ENCODE measurements at places on chromosomes 3 and 15. TPM values are rescaled to one million over a fixed set of nuclear protein-coding genes. Genes with fewer than 3 reads are reported as not detected.

SERINC4 gene
- not detected for total RNA-seq

CHST2 gene
- 2.8 TPM for total RNA-seq

GABRA5 gene
- total RNA-seq, result not detected

DNA sequence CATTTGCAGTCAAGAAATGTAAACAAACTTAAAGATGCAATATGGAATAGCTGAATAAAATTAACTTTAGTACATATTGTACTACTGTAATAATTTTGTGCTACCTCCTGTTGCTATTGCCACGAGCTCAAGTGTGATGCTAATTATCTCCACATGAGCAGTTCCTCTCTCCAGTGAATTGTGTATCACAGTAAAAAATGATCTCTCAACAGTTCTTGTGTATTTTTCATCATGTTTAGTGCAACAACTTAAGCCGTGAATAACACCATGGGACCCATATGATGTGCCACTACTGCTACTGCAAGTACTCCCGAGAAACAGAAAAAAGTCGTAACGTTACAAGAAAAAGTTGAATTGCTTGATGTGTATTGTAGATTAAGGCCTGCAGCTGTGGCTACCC, 12.4 kb downstream of the RIOX2 start:
- DNase-seq, result no peak

DNA sequence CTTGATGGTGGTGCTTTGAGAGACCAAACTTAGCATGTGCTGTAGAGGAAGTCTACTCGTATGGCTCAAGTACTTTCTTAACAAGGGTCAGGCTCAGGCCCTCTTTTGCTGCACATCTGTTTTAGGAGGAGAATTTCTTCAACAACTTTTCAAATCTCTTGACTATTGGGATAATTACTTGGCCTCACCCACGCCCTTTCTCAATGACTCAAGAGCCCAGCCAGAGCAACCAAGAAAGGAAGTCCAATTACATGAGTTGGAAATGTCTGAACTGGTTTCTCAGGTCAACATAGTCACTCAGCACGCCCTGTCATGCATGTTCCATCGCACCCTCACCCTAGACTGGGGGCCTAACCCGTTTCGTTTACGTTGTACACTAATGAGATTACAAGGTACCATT, 44.8 kb upstream of the UMPS start:
- DNase-seq, result no peak

- no peak for DNase-seq
Observed at GRCh38 chr15:90231028-90232017, 2.4 kb downstream of the CIB1 start.

DNA sequence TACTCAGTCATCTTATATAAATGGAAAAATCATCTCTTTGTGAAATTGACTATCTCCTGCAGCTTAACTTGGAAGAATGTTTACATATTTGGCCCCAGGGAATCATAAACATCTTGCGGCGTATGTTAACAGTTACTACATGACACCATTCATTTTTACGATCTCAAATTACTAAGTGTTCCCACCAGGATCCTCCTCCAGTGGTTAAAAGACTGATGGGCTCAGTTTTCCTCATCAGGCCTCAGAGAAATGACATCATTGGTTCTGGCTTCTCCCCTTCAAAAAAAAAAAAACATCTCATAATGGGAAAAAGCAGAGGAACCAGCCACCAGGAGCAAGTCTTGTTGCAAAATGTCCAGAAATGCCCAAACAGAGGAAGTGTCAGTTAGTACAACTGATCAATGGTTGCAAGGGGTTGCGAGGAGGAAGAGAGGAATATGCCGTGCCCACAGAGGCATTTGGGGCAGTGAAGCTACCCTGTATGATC, 70.5 kb upstream of the LIPC start:
- peak; percentile 86 for DNase-seq

- no peak for DNase-seq
Observed at GRCh38 chr15:57143511-57144078, 225.2 kb downstream of the TCF12 start.

DNA sequence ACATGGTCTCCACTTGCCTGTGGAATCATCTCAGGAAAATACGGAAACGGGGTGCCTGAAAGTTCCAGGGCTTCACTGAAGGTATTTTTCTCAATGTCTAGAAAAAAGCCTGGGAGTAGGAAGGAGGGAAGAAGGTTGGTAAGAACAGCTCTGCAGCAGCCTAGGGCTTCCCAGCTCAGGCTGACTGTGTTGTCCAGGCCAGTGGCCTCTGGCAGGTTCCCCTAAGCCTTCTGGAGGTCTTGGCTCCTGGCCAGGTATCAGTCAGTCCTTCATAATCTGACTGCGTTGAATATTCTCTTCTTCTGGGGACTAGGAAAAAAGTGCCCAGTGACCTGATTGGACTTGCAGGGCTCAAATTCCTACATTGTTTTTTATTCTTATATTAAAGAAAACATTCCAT, 38.6 kb downstream of the SSR3 start:
- no peak for DNase-seq

CFAP20DC gene
- not detected for total RNA-seq

DNA sequence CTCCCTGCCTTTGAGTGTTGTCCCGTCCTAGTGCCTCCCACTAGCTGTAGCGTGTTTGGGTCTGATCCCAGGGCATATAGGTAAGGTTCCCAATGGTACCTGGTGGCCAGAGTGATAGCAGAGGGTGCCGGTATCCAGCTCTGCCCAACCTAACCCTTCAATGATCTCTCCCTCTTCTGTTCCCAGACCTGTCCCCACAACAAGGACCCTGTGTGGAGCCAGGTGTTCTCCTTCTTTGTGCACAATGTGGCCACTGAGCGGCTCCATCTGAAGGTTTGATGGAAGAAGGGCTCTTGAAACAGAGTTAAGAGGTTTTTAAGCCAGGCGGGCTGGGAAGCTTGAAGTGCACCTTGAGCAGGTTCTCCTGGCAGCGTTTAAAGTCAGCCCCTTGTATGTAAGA, 35.5 kb downstream of the ESYT3 start:
- DNase-seq, result no peak

FEZF2 gene
- not detected for total RNA-seq

C15orf62 gene
- 0.05 TPM for total RNA-seq

GRCh38 chr15:83144771-83145170, 37.3 kb downstream of the TM6SF1 start:
- DNase-seq, result no peak

DNA sequence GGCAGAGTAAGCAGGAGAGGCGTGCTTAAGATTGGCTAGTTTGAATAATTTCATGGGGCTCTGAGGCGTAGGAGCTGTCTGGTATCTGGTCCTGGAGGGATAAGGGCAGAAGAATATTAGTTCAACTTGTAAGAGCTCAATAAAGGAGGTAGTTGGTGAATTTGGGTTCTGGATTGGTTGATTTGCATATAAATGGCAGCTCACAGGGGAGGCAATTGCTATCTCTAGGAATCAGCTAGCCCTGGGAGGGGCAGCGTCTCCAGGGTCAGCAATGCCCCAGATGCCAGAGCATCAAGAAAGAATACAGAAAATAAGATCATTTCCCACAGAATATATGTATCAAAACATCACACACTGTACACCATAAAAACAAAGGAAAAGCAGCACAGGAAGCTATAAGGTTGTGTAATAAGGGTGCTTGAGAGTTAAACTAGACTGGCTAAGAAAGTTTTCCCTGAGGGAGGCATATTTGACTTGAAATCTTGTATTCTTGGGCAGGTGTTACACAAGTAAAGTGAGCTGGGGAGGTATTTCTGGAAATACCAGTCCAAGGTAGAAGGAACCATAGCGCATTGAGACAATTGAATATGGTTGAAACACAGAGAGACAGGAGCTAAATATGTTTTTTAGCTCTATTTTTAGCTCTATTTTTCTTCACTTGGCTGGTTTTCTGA, 6.1 kb downstream of the MOBP start:
- DNase-seq, result no peak

GRCh38 chr15:49673861-49674260, 53.0 kb downstream of the DTWD1 start:
- DNase-seq, result peak; percentile 25

DNA sequence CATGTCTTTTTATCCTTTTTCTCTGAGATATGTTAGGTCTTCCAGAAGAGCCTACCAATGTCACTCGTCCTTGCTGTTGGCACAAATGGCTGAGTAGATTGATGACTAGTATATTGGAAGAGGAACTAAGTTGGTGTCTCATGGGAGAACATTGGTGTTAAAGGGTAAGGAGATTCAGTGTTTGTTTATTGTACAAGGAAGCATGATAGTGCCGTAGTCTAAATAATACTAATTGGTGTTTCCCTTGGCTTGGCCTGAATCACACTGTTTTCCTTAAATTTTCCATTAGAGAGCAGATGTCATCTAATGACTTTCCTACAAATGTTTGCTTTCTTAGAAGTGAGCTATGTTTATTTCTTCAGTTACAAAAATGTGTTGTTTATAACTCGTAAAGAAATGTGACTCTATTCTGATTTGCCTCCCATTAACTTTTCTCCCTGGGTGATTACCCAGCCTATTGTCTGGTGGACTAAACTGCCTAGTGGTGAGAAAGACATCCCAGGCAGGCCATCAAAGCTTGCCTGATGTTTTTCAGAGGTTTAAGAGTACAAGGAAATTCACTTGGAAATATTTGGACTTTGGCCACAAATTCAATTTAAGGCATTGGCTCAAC, 28.7 kb downstream of the ADAMTSL3 start:
- no peak for DNase-seq

- peak; percentile 89 for DNase-seq
Observed at GRCh38 chr15:95557226-95558046, 773.1 kb upstream of the NR2F2 start.

SEMA3B gene
- total RNA-seq, result 22.5 TPM
